Transverse colon (tissue), 4 donors: ENCODE measurements at places on chromosomes 12 and 14.

- H3K4me3 ChIP-seq, result no peak overlapping the region
- H3K4me1 ChIP-seq, result no peaks in the 10 kb centered on the region
- H3K27me3 ChIP-seq, result no peaks in the 10 kb centered on the region
- no peak for DNase-seq
- H3K27ac ChIP-seq, result no peak overlapping the region
- no peaks in the 10 kb centered on the region for H3K36me3 ChIP-seq
Observed at GRCh38 chr12:61385771-61386170, 874.4 kb upstream of the USP15 start.

DNA sequence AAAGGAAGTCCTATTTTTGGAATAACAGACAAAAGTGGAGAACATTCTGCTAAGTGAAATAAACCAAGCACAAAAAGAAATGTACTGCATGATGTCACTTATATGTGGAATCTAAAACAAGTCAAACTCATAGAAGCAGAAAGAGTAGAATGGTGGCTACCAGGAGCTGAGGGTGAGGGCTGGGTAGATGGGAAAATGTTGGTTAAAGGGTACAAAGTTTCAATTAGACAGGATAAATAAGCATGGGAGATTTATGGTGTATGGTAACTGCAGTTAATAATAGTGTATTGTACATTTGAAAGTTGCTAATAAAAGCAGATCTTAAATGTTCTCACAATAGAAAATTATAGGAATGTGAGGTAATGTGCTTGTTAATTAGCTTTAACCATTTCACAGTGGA lies 12.8 kb downstream of the LUM start:
- H3K36me3 ChIP-seq, result no peaks in the 10 kb centered on the region
- no peaks in the 10 kb centered on the region for H3K27me3 ChIP-seq
- no peak overlapping the region for H3K4me3 ChIP-seq
- DNase-seq, result no peak
- no peaks in the 10 kb centered on the region for H3K4me1 ChIP-seq
- H3K27ac ChIP-seq, result peak overlapping the region; percentile 16

DNA sequence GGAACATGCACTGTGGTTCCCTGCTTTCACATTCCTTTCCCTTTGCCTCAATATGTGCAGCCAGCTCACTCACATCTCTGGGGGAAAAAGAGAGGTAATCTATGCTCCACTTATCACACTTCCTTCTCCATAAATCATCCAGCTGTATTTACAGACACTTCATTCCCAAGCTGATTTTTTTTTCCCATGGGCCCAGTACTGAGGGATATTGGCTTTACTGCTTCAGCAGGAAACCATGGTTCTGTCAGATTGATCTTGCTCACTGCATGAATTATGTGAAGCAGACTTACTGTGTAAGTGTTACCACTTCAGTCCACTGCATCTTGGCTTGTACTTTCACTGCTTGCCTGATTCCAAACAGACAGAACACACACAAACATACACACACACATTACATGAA lies 555.6 kb downstream of the CCER1 start:
- H3K27ac ChIP-seq, result no peak overlapping the region
- no peaks in the 10 kb centered on the region for H3K36me3 ChIP-seq
- DNase-seq, result no peak
- H3K4me1 ChIP-seq, result no peaks in the 10 kb centered on the region
- no peaks in the 10 kb centered on the region for H3K27me3 ChIP-seq

- H3K27me3 ChIP-seq, result no peaks in the 10 kb centered on the region
- H3K27ac ChIP-seq, result peak overlapping the region; percentile 2
- H3K4me1 ChIP-seq, result peaks cover 38% of the 10 kb centered on the region
- no peaks in the 10 kb centered on the region for H3K36me3 ChIP-seq
- no peak for DNase-seq
Observed at GRCh38 chr12:106840243-106840642, 65.8 kb downstream of the RIC8B start.

- H3K27ac ChIP-seq, result no peak overlapping the region
- DNase-seq, result no peak
- H3K36me3 ChIP-seq, result no peaks in the 10 kb centered on the region
- H3K4me1 ChIP-seq, result peaks cover 5% of the 10 kb centered on the region
- H3K4me3 ChIP-seq, result no peak overlapping the region
Observed at GRCh38 chr12:91123236-91123916, 12.1 kb upstream of the LUM start.
